ENCODE measurements at places on chromosomes 1 and 21. TPM values are rescaled to one million over a fixed set of nuclear protein-coding genes. Genes with fewer than 3 reads are reported as not detected.

The ARHGEF16 gene
- not detected for total RNA-seq

The CD5L gene
- not detected for total RNA-seq

The VAV3 gene
- 23.2 TPM for total RNA-seq

The TMEM125 gene
- total RNA-seq: not detected

The KPRP gene
- total RNA-seq: not detected

The FPGT gene
- 17.7 TPM for total RNA-seq

The CD160 gene
- total RNA-seq: not detected

The ZCCHC17 gene
- total RNA-seq: 15.1 TPM

The PGLYRP4 gene
- total RNA-seq: not detected

The TMCO4 gene
- total RNA-seq: 28.3 TPM

The MNDA gene
- total RNA-seq: 4.5 TPM

The CR1L gene
- not detected for total RNA-seq
